ENCODE measurements at places on chromosomes 1 and 21.

- DNase-seq: no peak
These were observed 1.5 kb upstream of the FCRLA start for GRCh38 chr1:161705537-161705936.

GRCh38 chr1:200034761-200035396 lies 7.4 kb downstream of the NR5A2 start:
- no peak for DNase-seq

DNA sequence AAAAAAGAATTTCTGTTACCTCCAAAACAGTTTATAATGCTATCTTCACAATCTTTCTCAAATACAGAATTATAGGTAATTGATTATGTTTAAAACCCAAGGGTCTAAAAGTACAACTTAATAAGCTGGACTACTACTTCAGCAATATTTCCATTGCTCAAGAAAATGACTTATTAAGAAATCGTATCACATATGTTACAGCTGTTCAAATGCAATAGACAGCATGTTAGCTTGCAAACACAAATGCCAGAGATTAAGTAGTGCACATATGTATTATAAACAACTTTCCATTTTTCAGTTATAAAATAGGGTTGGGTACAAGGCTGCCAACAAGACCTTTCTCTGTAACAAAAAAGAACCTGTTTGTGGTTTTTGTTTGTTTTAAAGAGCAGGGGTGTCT lies 211.0 kb upstream of the DMRTA2 start:
- no peak for DNase-seq

- no peak for DNase-seq
These were observed 49.9 kb downstream of the ZMYM1 start for GRCh38 chr1:35129080-35129479.

- DNase-seq: no peak
These were observed 14.0 kb upstream of the TRIM67 start for GRCh38 chr1:231147896-231148295.
